ENCODE measurements at places on chromosomes 11 and 22.

GRCh38 chr22:17631076-17631565 is 2.6 kb upstream of the ATP6V1E1 start:
- no peak for DNase-seq

DNA sequence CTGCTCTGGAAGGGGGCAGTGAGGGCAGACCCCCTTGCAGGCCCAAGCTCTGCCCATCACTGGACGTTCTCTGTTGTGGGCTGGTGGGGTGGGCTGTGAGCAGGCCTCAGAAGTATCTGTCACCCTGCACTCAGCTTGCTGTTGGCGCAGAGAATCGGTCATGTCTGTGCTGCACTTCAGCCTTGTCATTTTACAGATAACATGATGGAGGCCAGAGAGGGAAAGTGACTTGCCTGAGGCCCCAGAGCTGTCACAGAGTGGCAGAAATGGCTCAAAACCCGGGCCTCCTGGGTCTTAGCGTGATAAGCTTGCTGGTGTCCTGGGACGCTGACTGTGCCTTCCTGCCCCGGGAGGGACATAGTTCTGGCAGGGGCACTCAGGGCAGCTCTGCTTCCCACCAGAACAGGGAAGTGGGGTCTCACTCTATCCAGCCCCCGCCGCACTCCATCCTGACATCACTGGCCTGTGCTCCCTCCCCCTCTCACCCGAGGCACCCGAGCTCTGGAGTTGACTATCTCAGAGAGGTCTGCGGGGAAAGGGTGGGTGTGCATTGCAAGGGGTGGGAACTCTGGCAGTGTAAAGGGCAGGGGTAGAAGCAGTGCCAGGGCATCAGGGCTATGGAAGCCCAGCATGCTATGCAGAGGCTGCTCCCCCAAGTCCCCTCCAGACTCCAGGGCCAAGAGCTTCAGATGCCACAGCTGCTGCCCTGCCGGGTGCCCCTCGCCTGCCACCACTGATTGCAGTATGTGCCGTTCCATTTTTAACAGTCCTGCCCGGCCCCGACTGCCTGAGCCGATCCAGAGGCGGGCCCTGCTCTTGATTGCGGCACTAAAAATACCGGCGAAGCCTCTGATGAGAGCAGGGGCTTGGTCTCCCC is 50.4 kb upstream of the NECTIN1 start:
- no peak for DNase-seq

DNA sequence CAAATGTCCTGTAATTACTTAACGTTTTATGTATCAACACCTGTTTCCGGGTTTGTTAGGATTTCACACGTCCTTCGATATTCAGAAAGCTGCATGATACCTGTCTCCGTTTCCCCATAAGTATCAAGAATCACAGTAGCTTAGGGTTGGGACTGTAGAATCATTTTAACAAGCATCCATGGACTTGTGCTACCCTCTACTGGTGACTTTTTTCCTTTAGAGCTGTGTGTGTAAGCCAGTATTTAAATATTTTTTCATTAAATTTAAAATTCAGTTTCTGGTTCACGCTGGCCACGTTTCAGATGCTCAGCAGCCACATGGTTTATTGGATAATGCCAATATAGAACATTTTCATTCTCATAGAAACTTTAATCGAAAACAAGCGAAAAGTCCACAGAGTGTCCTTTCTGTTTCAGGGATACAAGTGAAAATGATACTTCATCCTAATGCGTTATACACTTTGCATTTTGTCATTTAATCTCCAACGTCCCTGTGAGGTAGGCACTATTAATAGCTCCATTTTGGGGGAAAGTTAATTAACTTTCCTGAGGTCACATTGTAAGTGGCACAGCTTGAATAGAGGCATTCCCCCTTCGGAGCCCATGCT is 61.5 kb upstream of the SLC25A18 start:
- no peak for DNase-seq

- no peak for DNase-seq
Measured at GRCh38 chr11:112455791-112456190, 195.1 kb upstream of the PLET1 start.

DNA sequence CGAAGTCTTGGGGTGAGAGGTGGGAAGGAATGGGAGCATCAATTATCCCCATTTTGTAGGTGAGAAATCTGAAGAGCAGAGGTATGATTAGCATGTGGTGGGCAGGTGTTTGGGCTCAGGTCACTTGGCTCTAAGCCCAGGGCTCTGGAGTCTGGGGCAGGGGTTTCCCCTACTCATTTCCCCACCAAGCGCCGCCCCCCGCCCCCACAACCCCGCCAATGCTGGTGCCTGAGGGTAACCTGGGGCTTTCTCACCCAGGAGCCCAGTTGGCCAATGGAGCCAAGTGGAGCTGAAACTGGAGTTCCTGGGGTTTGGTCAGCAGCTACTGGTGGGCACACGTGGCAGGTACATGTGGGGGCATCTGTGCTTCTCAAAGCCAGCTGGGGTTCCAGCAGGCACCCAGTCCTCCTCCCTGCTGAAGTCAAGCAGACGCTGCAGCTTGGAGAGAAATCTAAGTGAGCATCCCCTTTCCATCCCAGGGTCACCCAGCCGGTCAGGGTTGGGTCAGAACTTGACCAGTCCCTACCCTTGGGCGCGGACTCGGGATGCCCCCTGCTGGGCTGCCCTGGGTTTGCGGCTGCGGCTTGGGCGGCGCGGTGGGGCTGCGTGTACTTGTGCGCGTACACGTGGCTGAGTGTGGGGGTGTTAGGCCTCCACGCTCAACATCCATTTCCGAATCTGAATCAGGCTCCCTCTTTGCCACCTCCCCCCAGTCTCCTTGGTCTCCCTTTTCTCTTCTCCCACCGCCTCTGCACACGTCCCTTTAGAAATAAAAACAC is 1.7 kb upstream of the CHRM1 start:
- DNase-seq, result peak; percentile 76

- no peak for DNase-seq
Measured at GRCh38 chr22:28773461-28773867, 969 bp downstream of the CCDC117 start.

GRCh38 chr11:133710681-133711240 is 134.6 kb downstream of the SPATA19 start:
- DNase-seq, result no peak

- peak; percentile 51 for DNase-seq
Measured at GRCh38 chr11:5004424-5005274, 10.0 kb downstream of the OR51L1 start.

- no peak for DNase-seq
Measured at GRCh38 chr11:22752908-22753310, 76.7 kb downstream of the SVIP start.

DNA sequence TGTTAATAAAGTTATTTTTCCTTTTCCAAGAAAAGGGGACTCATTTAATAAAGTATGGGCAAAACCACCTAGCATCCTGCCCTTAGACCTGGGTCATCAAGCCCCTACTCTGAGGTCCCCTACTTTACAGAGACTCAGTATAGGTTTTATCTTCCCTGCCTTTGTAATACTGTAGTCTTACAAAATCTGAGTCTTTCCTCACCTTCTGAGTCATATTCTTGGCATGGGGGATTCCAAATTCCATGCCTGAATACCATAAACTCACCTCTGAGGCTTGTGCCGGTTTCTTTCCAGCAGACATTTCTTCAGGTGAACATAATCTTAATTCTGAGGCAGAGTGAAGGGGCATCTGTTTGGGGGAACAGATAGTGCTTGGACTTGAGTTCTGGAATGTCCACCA is 282.5 kb downstream of the KCNA4 start:
- no peak for DNase-seq

DNA sequence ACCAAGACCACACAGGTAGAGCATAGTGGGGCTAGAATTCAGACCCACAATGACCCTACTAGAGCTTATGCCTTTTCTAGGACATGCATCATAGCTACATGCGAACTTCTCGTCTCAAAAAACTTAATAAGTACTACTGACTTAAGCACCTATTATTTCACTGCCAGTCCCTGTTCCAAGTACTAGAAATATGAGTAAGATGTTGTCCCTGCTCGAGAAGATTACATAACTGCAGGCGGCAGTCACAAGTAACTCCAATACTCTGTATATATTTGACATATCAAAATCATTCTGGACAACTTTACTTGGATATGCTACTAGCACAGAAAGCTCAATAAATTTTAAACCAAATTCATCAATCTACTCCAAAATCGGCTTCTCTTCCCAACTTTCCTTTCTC is 235.0 kb downstream of the TTC28 start:
- no peak for DNase-seq

- DNase-seq, result peak; percentile 63
Measured at GRCh38 chr22:20549232-20549841, 41.9 kb downstream of the MED15 start.

- no peak for DNase-seq
Measured at GRCh38 chr11:32012049-32012448, 78.8 kb upstream of the RCN1 start.
